Tibial nerve (tissue), 4 donors: ENCODE measurements at places on chromosomes 4 and X. TPM values are rescaled to one million over a fixed set of nuclear protein-coding genes. Genes with fewer than 3 reads are reported as not detected.

DNA sequence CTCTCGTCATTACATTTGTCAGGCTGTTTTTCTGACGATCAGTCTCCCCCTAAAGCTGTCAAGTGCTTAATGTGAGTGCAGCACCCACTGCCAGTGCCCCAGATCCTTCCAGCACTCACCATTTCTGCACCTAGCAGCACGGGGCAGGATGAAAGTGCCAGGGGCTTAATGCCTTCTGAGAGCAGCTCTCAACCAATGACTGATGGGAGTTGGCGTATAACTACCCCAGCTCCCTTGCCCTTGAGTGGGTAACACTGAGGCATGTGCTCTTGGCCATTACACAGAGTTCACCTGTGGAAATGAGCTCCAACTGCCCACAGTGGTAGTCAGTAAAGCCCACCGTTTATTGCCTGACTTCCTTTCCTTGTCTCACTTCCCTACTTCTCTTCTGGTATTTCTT is 226.2 kb upstream of the BCOR start:
- no peak for DNase-seq

DNA sequence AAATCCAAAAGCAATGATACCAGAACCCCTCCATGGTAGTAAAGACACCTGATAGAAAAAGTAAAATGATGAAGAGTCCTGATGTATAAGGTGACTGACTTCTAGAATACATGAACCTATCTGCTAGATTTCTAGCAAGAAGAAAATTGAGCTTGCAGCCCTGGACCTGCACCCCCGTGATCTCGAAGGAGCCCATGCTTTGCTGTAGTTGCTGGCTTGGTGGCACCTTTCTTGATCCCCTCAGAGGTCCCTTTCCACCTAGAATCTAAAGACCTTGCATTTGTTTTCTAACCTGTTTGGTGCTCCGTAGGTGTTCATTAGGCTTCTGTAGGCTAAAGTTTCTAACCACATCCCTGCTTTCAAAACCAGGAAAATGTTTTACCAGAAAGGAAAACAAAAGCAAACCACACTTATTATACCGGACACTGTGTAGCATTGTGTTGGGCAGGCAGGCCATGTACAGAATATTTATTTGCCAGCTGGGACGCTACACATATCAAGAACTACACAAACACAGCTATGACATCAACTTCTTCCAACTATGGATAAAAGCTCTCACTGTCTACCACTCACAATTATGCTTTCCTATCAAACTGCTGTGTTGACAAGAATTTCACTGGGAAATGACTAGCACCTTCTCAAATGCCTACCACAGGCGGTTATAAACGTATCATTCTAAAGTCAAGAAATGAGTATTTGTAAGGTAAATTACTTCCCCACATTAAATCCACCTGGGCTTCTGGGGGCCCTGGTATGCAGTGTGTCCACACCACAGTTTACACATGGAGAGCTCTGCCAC is 316.2 kb downstream of the UNC5C start:
- DNase-seq, result no peak

DNA sequence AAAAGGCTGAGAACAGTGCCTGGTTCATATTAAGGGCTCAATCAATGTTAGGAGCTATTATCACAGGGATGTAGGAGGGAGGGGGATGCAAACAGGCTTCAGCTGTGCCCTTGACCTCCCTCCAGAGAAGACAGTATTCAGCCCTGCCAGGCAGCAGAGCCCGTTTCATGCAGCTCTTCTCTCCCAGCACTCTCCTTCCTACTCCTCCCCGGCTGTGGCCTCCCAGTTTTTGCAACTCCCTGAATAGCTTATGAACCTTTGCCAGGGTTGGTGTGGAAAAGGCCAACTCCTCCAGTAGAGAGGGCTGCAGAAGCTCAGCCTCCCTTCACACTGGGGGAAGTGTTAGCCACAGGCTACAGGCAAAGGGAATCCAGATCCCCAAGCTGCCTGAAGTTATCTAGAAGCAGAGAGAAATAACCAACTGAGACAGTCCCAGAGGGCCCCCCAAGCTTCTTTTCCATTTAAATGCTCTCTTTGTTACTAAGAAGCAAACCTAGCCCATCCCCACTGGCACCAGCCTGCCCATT is 31.7 kb upstream of the APLN start:
- peak; percentile 8 for DNase-seq

GRCh38 chr4:152935631-152936445 is at the start of gene FHDC1:
TSS of gene FHDC1 (plus strand) at chr4:152936323. CDS start at chr4:152943058, 6,735 bp downstream.
- DNase-seq, result no peak

- peak; percentile 78 for DNase-seq
Observed at GRCh38 chr4:56410247-56411062, 23.2 kb upstream of the AASDH start.

DNA sequence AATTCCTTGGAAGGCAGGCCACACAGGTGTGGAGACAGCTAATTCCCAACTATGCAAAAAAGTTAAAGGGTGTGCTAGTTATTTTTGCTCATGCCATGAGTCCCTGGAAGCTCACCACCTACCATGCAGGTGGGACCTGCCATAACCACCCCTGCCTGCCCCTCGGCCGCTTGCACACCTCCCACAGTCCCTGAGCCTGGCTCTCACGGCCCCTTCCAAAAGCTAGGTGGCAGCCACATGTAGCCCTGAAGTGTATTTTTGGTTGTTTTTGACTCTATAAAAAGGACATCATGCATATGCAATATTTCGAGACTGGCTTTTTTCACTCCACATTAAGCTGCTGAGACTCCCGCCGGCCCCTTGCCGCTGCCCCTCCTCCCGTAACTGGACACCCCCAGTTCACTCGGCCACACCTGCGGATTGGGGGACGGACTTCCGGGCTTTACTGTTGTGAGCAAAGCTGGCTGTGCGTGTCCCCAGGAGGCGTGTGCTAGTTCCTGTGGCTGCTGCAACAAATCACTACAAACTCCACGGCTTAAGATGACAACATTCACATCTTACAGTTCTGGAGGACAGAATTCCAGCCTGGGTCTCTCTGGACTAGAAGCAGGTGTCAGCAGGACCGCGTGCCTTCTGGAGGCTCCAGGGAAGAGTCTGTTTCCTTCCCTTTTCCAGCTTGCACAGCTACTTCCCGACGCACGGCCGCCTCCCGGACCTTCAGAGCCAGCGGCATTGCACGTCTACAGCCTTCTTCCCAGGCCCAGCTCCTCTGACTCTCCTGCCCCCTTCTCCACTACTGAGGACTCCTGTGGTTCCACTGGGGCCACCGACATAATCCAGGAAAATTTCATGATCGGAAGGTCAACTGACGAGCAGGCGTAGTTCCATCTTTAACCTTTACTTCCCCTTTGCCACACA is 24.8 kb downstream of the ZFYVE28 start:
- DNase-seq, result no peak

- DNase-seq, result no peak
Observed at GRCh38 chrX:2373615-2374014, 127.2 kb downstream of the DHRSX start.

DNA sequence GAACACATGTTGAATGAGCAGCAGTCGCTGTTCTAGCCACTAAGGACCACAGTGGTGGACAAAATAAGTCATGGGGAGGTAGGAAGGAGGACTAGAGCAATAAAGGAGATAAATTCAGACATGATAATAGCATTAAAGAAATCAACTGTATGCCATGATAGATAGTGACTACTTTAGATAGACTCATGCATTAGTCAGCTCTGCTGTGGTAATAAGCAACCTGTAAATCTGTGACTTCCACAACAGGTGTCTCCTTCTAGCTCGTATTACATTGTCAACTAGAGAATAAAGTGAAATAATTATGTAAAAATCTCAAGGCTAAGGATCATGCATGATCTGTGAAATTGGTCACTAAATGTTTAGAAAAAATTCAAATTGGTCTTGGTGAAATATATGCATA is 77.9 kb downstream of the WWC2 start:
- DNase-seq, result no peak

- no peak for DNase-seq
Observed at GRCh38 chr4:84887824-84888223, 78.7 kb downstream of the WDFY3 start.

- no peak for DNase-seq
Observed at GRCh38 chrX:110413727-110414124, 55.1 kb downstream of the RTL9 start.

DNA sequence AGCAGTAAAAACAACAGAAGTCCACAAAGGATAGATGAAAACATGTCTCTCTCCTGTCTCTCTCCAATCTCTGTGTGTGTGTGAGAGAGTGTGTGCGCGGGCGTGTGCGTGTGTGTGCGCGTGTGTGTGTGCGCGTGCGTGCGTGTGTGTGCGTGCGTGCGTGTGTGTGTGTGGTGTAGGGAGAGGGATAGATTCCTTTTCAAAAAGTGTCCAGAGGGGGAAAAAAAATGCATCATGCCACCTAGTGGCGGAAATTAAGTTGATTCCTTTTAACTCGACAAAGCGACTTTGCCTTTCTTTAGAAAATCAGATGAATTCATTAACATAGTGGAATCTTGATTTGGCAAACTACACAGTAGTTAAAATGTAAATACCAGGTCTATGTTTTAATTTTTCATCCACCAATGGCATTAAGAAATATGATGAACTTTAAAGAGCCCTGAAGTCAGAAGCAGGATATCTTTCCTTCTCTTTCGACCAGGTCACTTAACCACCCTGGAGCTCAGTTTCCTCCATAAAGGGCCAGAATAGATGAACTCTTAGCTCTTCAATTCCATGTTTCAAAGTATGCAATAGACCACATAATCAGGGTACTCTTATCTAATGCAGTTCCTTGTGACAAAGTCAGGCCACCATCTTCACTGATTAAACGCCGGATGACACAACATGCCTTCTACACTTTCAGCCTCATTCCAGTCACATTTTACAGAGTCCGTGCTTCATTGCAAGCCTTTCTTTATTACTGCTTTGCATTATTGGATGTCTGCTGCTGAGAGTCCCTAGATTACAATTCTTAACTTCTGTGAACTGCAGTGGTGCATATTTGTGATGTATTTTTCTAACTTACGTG is 162.8 kb downstream of the FBXO8 start:
- DNase-seq, result peak; percentile 24

GRCh38 chr4:102174719-102175189 is 170.5 kb downstream of the SLC39A8 start:
- no peak for DNase-seq

The KCNIP4 gene
- total RNA-seq, result not detected

The XKRX gene
- total RNA-seq, result 0.66 TPM

The MAGEA8 gene
- not detected for total RNA-seq

The MND1 gene
- total RNA-seq, result 2.1 TPM

- DNase-seq, result no peak
Observed at GRCh38 chr4:133270021-133270570, 121.0 kb downstream of the PCDH10 start.

DNA sequence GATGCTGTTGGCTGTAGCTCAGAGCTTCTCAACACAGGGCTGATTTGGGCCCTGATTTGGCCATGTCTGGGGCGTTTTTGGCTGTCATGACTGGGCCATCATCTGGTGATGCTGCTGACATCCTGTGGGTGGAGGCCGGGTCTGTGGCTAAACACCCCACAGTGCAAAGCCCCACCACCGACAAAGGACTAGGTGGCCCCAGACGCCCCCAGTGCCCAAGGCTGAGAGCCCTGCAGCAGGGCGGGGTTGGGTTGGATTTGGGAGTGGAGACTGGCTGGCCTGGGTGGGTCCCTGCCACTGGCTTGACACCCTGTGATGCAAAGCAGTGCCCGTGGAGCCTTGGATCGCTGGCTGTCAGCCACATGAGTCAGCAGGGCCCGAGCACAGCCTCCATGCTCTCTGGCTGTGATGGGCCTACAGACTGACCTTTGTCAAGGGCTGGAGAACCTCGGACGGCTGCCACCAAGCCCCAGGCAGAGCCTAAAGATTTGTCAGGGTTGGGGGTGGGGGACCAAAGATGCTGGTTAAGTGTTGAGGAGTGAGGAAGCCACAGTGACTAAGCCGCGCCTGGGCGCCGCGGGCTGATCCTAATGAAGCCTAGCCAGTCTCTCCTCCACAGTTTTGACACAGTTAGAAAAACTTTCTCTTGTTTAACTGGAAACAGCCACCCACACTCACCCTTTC is 28.3 kb downstream of the CYTL1 start:
- peak; percentile 64 for DNase-seq

The SPANXD gene
- total RNA-seq, result not detected

The ELOVL6 gene
- total RNA-seq, result 7.5 TPM

- no peak for DNase-seq
Observed at GRCh38 chr4:174550541-174550940, 28.3 kb upstream of the HPGD start.

GRCh38 chrX:53511322-53511721 is 77.2 kb upstream of the HSD17B10 start:
- no peak for DNase-seq

The ZNF185 gene
- total RNA-seq, result 28.9 TPM

DNA sequence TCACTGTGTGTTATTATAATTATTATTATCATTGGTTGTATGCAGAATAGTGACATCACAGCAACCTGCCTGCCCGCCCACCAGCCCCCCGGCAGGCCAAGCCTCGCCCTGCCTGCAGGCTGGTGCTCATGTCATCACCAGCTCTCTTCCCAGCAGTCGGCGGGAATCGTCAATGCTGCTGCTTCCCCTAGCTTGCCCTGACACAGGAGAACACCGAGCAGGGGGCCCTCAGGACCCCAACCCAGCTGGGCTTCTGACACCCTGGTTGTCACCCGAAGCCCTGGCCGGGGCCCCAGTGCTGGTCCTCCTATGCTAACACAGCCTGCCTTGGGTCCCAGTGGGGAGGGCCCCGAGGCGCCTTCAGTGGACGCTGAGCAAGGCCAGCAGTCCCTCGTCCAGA is 100.6 kb downstream of the PPP2R2C start:
- no peak for DNase-seq

The RHOXF2 gene
- not detected for total RNA-seq

DNA sequence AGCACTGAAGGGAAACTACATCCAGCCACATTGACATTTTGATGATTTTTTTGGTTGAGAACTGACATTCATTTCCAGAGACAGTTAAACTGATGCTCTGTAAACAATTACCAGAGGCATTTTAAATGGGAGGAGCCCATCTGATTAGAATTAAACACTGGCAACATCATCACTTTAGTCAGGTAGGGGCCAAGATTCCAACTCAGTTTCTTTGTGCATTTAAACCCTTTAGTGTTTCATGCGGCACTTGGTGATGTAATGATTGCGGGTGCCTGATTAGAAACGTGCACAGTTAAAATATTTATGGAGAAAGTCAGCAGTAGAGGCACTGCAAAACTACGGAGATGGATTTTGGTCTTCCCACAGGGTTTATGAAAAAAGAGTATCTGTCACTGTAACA is 16.1 kb downstream of the TNIP3 start:
- no peak for DNase-seq

DNA sequence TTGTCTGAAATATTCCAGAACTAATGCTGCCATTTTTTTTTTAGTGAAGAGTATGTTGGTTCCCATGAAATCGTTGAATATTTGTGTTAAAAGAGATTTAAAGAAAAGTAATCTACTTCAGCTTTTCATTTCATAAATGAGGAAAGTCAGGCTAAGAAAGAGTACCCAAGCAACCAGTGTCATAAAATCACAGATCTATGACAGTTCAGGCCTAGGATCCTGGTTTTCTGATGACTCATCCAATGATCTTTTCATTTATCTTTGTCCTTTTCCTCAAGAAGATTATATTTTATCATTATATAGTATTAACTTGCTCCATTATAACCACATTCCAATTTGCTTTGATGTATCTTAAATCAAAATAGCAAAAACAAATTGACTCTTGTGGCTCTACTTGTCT is 139.4 kb upstream of the HCCS start:
- DNase-seq, result no peak
